SJCRH30 (cell line): ENCODE measurements at places on chromosomes 5 and 9. TPM values are rescaled to one million over a fixed set of nuclear protein-coding genes. Genes with fewer than 3 reads are reported as not detected.

DNA sequence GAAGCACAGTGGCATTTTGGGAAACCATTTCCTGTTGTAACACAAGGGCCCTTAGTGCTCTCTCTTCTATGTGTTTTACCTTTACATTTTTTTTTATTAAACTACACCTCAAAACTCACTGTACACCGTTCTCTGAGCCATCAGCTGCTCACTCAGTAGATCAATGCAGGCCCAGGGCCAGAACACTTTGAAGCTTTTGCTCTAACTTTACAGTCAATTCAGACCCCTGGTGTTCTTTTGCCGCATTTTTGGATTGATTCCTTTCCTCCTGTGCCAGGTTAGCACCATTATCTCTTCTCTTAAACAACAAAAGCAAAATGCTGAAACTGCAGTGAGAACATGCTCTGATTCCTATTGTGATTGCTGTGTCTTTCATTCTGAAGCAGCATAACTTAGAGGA, 269.8 kb upstream of the RGMB start:
- H3K36me3 ChIP-seq: no peaks in the 10 kb centered on the region
- no peaks in the 10 kb centered on the region; the same call in 1 of the 2 replicates for H3K4me1 ChIP-seq
- H3K4me3 ChIP-seq: no peak overlapping the region
- no peak for DNase-seq
- no peaks in the 10 kb centered on the region for H3K27me3 ChIP-seq
- H3K27ac ChIP-seq: no peak overlapping the region

DNA sequence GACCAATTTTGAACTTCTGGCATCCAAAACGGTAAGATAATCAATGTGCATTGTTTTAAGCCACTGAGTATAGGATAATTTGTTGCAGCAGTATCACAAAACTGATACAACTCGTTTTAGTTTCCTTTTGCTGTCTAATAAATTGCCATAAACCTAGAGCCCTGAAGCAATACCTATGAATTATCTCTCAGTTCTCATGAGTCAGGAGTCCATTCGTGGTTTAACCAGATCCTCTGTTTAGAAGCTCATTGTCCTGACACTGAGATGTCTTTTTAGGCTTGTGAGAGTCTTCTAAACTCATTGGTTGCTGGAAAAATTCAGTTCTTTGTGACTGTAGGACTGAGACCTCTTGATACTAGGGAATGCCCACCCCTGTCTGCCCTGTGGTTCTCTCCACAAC, 262.9 kb downstream of the SEMA5A start:
- DNase-seq: no peak
- H3K36me3 ChIP-seq: no peaks in the 10 kb centered on the region
- H3K27me3 ChIP-seq: no peaks in the 10 kb centered on the region
- H3K4me1 ChIP-seq: no peaks in the 10 kb centered on the region
- no peak overlapping the region for H3K4me3 ChIP-seq
- H3K27ac ChIP-seq: no peak overlapping the region

Gene FREM1
- total RNA-seq: 10.4 and 12.4 TPM in 2 replicates

DNA sequence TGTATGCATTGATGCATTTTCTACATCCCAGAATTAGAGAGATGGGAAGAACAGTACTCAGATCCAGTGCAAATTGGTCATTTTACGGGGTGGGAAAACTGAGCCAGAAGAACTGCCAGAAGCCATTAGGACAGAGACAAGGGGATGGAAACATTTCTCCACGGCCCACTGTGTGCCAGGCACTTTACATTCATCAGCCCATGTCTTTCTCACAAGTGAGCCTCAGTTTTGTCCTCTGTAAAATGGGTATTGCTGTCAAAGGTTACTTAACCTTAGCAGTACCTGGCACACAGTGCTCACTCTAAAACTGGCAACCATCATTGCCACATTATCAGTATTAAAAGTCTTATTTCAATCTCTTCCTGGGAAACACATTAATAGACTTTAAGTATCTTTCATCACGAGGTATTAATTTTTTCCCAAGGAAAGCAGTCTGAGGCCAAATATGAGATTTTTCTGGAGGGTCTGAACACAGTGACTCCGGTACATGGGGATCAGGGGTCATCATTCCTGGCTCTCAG, 5.2 kb downstream of the DUSP1 start:
- no peak for DNase-seq
- peaks cover 29% of the 10 kb centered on the region for H3K4me1 ChIP-seq
- H3K4me3 ChIP-seq: peak overlapping the region; percentile 39
- no peaks in the 10 kb centered on the region for H3K27me3 ChIP-seq
- H3K36me3 ChIP-seq: peaks cover 20% of the 10 kb centered on the region
- peak overlapping the region; percentile 20 for H3K27ac ChIP-seq

- no peaks in the 10 kb centered on the region for H3K4me1 ChIP-seq
- no peak for DNase-seq
- no peak overlapping the region for H3K4me3 ChIP-seq
- no peak overlapping the region for H3K27ac ChIP-seq
These were observed 72.6 kb downstream of the ENTREP1 start for GRCh38 chr9:69397384-69398214.

GRCh38 chr5:156378159-156378558, 51.2 kb downstream of the SGCD start:
- H3K4me1 ChIP-seq: peaks cover 7% of the 10 kb centered on the region
- no peak overlapping the region for H3K4me3 ChIP-seq
- DNase-seq: no peak
- no peaks in the 10 kb centered on the region for H3K27me3 ChIP-seq

GRCh38 chr5:149154650-149155049, 13.4 kb downstream of the ABLIM3 start:
- H3K27me3 ChIP-seq: 0 out of 2 replicates have a peak, but pooled peaks cover 3% of the 10 kb centered on the region
- H3K27ac ChIP-seq: no peak overlapping the region
- no peaks in the 10 kb centered on the region for H3K36me3 ChIP-seq
- DNase-seq: no peak

DNA sequence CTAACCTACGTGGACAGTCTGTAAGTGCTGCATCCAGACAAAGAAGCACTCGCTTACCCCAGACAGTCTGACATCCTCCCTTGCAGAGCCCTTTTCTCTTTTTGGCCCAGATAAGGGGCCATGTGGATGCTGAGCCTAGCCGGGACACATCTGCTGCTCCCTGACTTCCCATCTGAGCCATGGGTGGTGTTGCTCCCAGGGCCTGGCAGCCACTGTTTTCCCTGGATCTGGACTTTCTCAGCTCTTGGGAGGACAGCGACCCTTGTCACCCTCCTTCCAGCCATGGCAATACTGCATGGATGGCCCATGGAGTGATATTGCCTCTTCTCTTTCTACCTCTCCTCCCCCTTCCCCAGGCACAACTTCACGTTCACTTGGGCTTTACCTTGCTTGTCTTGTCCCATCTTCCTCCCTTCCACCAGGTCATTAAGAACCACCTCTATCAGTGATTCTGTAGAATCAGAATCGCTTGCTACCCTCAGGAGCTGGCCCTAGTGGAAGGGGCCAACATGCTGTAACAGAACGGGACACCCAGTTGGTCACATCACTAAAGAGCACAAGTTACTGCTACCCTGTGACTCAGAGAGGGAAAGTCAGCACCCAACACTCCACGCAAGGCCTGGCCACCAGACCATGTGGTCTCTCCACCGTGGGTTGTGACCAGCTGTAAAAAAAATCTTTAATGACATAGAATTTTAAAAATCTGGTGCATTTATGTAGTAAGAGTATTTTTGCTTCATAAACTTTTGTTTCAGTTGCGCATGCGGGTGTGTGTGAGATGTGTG, 4.4 kb downstream of the NEURL1B start:
- peaks cover 15% of the 10 kb centered on the region for H3K36me3 ChIP-seq
- H3K4me1 ChIP-seq: peaks cover 14% of the 10 kb centered on the region; the same call in 1 of the 2 replicates
- DNase-seq: no peak

GRCh38 chr9:109868207-109868606, 88.2 kb downstream of the PALM2AKAP2 start:
- peaks cover 20% of the 10 kb centered on the region; the same call in 1 of the 2 replicates for H3K36me3 ChIP-seq
- H3K27ac ChIP-seq: no peak overlapping the region
- no peaks in the 10 kb centered on the region for H3K27me3 ChIP-seq
- peaks cover 3% of the 10 kb centered on the region; the same call in 1 of the 2 replicates for H3K4me1 ChIP-seq
- no peak for DNase-seq
- H3K4me3 ChIP-seq: no peak overlapping the region

GRCh38 chr9:110156416-110156815, 51.5 kb downstream of the C9orf152 start:
- H3K27me3 ChIP-seq: no peaks in the 10 kb centered on the region
- H3K36me3 ChIP-seq: no peaks in the 10 kb centered on the region; the same call in 1 of the 2 replicates

DNA sequence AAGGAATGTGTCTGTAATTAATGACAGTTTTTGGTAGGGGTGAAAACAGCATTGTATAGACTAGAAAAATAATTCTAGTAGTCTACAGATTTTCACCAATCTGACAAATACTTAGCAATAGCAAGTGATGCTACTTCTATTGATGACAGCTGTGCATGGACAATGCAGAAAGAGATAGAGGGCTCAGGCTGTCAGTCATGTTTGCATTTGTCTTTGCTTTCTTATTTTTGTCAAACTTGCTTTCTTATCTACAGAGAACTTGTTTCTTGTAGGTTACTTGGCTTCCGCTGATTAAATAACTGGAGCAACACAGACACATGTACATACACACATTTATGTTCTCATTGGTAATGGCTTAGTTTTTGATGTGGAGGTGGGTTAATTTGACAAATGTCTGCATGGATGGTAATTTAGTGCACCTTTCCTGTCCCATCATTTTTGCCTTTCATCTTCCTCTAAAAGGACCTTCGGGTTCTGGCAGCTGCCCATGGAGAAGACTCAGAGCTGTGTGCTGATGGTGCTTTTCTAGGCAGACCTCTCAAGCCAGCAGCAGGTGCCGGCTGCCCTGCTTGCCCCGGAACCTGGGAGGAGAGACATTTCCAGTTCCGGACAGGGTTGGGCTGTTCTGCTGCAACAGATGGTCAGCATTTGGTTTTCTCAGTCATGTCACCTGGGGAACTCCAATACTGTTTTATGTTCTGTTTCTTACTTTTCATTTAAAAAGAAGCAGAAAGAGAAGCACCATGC, 28.8 kb downstream of the CAMK4 start:
- no peaks in the 10 kb centered on the region for H3K36me3 ChIP-seq
- no peak overlapping the region for H3K4me3 ChIP-seq
- H3K27me3 ChIP-seq: no peaks in the 10 kb centered on the region
- no peak for DNase-seq

DNA sequence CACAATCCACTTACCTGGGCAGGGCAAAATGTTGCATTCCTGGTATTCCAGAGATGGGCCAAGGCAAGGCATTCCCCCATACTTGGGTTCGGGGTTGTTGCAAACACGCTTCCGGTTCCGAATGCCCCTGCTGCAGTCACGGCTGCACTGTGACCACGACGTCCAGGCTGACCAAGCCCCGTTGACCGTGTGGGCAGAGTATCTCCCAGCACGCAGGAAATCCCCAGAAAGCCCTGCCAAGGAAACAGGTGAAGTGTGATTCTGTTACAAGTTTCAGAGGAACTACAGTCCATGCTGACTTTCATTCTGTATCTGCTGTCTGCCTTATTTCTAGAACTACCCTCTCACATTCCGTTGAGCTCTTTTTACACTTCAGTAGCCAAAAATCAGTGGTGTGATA, 483.0 kb downstream of the SEMA5A start:
- no peak overlapping the region for H3K4me3 ChIP-seq
- no peaks in the 10 kb centered on the region for H3K4me1 ChIP-seq
- H3K36me3 ChIP-seq: no peaks in the 10 kb centered on the region
- DNase-seq: no peak

GRCh38 chr9:76787677-76788076, 23.4 kb downstream of the PCA3 start:
- no peak overlapping the region for H3K27ac ChIP-seq
- no peak for DNase-seq
- H3K4me3 ChIP-seq: no peak overlapping the region
- H3K36me3 ChIP-seq: no peaks in the 10 kb centered on the region; the same call in 1 of the 2 replicates

GRCh38 chr5:108702546-108702945, 45.2 kb upstream of the FER start:
- no peaks in the 10 kb centered on the region for H3K4me1 ChIP-seq
- no peaks in the 10 kb centered on the region for H3K36me3 ChIP-seq
- no peak overlapping the region for H3K4me3 ChIP-seq
- no peak for DNase-seq

DNA sequence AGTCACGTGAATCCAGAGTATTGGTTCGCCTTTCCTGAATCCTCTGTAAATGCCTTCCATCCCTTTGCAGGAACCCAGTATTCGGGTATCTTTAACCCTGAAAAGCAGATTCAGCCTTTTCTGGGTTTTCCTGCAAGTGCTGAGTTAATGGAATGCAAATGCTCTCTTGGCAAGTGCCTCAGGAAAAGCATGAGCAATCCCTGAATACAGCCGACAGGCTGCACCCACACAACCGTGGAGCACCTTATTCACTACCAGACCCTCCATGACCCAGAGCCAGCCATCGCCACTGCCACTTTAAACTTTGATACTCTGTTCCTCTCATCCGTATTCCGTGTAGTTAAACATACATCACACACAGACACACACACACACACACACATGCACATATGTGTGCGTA, 54.4 kb downstream of the ZNF622 start:
- H3K4me3 ChIP-seq: no peak overlapping the region
- no peak for DNase-seq
- no peak overlapping the region for H3K27ac ChIP-seq
- H3K27me3 ChIP-seq: no peaks in the 10 kb centered on the region
